Thoracic aorta (tissue), 2 donors: ENCODE measurements at places on chromosomes 6 and 20. TPM values are rescaled to one million over a fixed set of nuclear protein-coding genes. Genes with fewer than 3 reads are reported as not detected.

DNA sequence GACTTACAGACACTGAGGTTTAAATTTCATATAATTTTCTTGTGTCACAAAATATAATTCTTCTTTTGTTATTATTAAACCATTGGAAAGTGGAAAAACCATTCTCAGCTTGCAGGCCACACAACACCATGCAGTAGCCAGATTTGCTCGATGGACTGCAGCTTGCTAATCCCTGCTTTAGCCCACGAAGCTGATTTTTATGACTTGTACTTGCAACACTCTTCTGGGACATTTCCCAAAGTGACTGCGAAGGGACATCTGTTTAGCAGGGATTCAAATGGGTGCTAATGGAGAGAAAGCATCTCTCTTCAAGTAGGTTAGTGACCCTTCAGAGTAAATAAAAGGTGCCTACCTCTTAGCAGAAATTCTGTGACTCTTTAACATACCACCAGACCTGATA lies 304.6 kb upstream of the ZFP64 start:
- H3K4me3 ChIP-seq: no peak overlapping the region
- H3K27me3 ChIP-seq: no peaks in the 10 kb centered on the region
- no peak for DNase-seq
- H3K36me3 ChIP-seq: no peaks in the 10 kb centered on the region
- no peaks in the 10 kb centered on the region for H3K4me1 ChIP-seq

DNA sequence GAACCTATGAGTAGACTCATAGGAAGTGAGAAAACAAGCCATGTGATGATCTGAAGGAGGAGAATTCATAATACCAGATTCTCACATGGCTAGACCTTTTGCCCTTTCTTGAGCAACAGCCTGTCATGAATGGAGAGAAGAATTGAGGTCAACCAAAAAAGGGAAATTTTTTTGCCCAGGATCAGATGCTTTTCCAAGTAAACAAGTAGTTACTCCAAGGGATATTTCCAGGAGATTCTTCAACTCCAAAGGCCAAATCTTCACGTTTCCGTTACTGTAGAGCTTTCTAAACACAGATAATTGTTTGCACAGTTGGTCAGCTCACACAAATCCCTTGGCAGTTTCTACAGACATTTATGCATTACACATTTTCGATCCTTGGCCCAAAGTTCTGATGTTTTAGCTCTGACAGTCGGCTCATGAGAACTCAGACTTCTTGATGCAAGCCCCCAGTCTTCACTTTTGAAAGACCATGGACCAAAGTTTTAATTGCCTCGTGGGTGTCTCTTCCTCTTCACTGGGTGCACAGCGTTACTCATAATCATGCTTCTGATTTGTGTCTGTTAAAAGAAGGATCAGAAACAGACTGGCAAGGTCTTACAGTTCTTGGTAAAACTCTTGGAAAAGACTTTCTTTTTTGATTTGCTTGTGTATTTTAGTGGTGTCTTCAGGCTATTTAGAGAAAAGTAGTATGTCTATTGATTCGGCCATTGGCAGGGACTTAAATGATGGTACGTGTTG lies 115.0 kb downstream of the TSHZ2 start:
- no peaks in the 10 kb centered on the region for H3K27me3 ChIP-seq
- no peaks in the 10 kb centered on the region for H3K36me3 ChIP-seq

The TMEM170B gene
- 4.6 TPM for total RNA-seq

The OPN5 gene
- not detected for total RNA-seq

The SMAP1 gene
- total RNA-seq: 26.0 TPM

The PDE7B gene
- 2.6 TPM for total RNA-seq

The PKHD1 gene
- 0.14 TPM for total RNA-seq
